ENCODE measurements at places on chromosomes 1 and 21.

DNA sequence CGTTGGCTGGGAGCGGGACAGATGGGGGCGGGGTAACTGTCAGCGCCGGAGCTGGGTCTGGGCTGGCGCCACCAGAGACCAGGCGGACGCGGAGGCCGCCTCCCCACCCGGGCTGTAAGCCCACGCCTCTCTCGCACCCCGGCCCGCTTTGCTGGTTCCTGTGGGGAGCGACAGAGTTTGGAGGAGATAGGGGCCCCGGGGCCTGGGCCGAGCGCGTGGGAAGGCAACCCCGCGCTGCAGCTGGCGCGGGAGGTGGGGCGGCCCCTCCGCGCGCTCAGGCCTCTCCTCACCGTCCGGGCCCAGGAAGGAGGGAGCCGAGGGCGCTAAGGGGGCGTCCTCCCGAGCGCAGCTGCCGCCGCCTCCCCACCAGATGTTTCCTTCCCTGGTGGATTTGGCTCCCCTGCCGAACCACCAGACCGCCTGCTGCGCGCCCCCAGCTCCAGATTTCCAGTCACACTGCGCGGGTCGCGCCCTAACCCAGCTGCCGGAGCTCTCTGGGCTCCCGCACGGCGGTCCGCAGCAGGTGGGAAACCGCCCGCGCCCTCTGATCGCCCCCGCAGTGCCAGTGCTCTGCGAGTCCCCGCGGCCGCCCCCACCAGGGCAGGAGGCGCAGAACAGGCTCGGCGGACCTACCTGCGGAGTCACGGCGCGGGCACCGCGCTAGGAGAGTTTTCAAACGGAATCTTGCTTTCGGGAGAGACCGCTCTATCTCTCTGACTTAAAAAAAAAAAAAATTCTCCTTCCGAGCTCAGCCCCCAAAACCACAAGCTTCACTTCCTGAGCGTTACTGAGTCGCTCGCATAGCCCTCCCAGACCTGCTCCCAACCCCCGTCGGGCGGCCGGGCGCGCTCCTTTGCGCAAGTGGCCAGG is 1.1 kb downstream of the GFI1 start:
- peak; percentile 55 for DNase-seq

GRCh38 chr1:48548985-48549384 is 77.0 kb upstream of the SPATA6 start:
- DNase-seq = no peak

DNA sequence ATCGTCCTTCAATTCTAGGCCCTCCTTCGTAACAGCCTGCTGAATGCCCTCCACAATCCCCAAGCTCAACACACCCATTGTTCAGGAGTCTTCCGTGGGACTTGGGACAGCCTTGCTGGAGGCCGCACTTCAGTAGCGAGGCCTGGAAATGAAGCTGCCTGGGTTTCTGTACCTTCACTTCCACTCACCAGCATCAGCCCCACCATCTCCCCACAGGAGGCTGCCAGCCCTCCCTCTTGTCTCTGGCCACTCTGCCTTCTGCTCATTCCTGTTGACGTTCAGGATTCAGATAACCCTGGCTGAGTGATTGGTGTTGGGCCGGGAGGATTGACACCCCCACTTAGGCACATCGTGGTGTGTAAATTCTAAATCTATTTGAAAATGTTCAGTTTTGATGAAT is 23.4 kb upstream of the CSF1 start:
- no peak for DNase-seq

DNA sequence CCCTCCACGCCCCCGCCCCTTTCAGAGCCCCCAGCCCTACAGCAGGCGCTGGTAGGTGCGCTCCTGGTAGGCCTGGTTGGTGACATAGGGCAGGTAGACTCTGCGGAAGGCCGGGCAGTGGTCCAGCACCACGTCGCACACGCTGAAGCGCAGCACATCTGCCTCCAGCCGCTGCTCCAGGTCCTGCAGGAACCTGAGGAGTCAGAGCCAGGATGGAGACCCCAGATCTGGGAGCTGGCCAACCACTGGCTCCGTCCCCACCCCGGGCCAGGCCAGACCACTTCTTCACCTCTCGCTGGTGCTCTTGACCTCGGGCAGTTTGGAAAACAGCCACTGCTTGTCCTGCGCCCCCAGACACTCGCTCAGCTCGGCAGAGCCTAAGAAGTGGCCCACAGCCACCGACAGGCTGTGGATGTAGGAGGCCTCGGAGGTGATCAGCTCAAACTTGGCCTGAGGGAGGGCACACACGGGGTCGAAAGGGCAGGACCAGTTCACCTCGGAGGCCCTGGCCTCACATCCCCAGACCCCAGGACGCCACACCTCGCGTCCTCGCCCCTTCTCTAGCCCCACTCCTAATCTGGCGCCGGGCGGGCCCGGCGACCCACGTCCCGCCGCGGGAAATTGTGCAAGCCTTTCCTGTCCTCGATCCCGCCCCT is 6.4 kb downstream of the ARHGEF19 start:
- no peak for DNase-seq
